ENCODE measurements at places on chromosomes 7 and 10.
A peak's percentile ranks its signal among the peaks of the same experiment; 100 is the strongest.

GRCh38 chr7:142111499-142111898 is at the start of gene MGAM2:
Gene MGAM2 (plus strand): TSS chr7:142111718. CDS start chr7:142116874, 5,156 bp downstream.
- DNase-seq, result no peak

DNA sequence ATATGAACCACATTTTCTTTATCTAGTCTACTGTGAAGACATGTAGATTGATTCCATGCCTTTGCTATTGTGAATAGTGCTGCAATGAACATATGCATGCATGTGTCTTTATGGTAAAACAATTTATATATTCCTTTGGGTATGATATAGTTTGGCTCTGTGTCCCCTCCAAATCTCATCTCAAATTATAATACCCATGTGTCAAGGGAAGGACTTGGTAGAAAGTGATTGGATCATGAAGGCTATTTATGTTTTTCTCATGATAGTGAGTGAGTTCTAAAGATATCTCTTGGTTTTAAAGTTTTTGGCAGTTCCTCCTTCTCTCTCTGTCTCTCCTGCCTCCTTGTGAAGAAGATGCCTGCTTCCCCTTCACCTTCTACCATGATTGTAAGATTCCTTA is 248.7 kb downstream of the GPR37 start:
- no peak for DNase-seq

- DNase-seq, result no peak
Observed at GRCh38 chr7:34333925-34334324, 324.1 kb upstream of the NPSR1 start.

DNA sequence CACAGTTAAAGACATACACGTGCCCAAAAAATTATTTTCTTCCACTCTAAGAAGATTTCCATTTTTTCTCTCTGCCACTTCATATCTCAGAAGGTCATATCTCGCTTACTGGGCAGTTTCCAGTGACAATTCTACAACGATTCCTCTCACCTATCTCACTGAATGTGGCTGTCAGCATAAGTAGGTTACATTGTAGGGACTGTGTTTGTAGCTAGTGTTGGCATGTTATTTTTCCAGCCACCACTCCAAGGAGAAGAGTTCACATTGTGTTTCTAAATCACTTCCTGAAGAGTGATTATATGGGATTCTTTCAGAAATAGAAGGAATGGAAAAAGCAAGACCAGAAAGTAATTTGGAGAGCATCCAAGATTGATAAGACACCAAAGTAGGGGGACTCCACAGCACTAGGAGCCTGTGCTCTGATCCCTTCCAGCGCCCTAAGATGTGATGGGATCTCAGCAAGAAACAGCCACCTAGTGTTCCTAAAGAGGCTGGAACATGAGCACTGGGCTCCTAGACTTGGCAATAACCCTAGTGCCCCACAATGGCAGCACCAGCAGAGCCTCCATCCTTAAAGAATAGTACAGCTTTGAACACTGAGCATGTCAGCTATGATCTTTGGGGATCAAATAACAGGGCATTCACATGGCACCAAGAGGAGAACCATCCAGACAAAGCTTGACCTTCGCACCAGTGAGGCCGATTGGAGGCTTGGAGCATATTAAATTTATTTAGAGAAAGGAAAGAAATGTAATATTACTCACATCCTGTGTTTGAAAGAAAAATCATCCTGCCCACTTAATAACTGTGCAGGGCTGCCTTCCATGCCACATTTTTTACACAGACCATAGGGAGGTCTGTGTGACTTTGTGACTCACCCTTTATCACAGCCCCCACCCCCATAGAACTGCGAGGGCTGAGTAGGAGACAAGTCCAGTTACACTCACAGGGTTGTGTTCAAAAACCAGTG is 51.8 kb downstream of the CAV1 start:
- DNase-seq, result no peak

GRCh38 chr10:14372606-14373005 is 41.9 kb upstream of the FRMD4A start:
- DNase-seq, result no peak

- DNase-seq, result no peak
Observed at GRCh38 chr10:132345345-132345744, 13.4 kb downstream of the LRRC27 start.

- DNase-seq, result no peak
Observed at GRCh38 chr7:98284335-98285036, 3.0 kb downstream of the BRI3 start.

DNA sequence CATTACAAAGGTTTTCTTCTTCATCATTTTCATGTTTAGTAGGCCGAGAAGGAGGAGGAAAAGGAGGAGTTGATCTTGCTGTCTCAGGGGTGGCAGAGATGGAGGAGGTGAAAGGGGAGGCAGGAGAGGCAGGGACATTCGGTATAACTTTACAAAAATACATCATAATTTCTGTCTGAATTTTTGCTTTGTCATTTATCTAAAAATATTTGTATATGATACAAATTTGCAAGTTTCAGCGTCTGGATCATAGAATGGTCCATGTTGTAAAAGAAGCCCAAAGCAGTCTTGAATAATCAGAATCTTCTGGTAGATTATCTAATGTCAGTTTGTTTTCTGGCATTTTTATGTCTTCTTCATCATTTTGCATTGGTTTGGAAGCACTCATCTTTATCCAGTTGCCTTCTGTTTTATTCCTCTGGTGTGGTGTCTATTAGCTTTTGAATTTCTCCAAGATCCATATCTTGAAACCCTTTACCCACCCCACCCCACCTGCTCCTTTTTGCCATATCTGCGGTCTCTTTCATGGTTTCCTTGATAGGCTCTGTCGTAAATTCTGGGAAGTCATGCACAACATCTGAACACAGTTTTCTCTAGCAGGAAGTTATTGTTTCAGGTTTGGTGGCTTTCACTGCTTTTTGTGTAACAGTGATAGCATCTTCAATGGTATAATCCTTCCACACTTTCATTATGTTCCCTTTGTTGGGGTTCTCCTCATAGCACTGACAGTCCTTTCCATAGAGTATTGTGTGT is 95.0 kb downstream of the ST7 start:
- no peak for DNase-seq

GRCh38 chr10:112059220-112059619 is 124.3 kb downstream of the GPAM start:
- no peak for DNase-seq

GRCh38 chr10:83089335-83089734 is 1050.0 kb upstream of the GHITM start:
- DNase-seq, result no peak

DNA sequence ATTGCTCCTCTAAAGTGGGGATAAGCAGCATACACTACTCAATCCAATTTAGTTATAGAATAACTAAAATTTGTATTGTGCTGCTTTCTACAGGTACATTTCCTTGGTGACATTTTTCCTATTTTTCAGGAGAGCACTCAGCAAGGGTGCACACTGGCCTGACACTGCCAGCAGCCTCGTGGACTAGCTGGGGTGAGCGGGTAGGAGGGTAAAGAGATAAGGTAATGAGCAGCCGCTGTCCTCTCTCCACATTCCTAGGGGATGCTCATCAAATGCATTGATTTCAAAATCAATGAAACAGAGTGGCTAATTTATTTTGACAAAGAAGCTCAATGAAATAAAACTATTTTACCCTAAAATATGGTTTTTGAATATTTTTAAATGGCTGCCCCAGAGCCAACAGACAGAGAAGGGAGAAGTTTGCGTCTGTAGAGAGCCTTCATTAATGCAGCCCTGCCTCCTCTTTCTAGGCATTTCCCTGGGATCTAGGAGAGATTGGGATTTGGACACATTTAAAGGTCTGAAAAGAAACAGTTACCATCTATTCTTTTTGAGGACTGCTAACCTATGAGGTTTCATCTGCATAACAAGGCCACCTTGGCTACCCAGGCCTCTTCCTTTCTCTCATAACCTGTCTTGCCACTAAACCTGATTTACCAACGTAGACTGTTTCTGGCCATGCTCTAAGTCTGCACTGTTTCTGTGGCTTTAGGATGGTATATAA is 561.0 kb downstream of the IPMK start:
- DNase-seq, result no peak

- DNase-seq, result no peak
Observed at GRCh38 chr7:37510043-37510634, 61.5 kb upstream of the ELMO1 start.

DNA sequence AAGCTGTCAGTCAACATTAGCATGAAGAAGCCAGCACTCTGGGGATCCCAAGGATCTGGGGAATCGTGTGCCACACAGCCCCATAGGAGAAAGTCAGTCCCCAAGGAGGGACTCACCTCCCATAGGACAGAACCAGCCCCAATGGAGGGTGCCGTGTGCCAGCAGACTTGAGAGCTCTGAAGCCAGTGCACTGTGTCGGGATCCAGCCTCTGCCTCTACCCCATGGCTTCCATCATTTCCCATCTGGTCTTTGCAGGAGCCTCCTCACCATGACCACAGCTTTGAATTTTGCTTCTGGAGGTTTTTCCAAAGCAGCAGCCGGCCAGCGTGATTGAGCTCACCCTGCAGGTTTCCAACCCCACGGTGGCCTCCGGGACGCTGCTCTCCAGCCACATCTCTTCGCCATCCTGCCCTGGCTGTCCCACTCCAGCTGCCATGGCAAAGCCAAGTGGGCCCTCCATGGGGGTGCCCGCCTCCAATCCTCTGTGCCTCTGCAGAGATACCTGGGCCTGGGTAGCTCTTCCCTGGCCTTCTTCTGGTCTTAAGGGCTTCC is 171.8 kb upstream of the SHH start:
- DNase-seq, result no peak

- no peak for DNase-seq
Observed at GRCh38 chr10:84329986-84330651, 1.7 kb downstream of the CCSER2 start.

- DNase-seq, result no peak
Observed at GRCh38 chr10:93440591-93441091, 41.5 kb downstream of the MYOF start.

DNA sequence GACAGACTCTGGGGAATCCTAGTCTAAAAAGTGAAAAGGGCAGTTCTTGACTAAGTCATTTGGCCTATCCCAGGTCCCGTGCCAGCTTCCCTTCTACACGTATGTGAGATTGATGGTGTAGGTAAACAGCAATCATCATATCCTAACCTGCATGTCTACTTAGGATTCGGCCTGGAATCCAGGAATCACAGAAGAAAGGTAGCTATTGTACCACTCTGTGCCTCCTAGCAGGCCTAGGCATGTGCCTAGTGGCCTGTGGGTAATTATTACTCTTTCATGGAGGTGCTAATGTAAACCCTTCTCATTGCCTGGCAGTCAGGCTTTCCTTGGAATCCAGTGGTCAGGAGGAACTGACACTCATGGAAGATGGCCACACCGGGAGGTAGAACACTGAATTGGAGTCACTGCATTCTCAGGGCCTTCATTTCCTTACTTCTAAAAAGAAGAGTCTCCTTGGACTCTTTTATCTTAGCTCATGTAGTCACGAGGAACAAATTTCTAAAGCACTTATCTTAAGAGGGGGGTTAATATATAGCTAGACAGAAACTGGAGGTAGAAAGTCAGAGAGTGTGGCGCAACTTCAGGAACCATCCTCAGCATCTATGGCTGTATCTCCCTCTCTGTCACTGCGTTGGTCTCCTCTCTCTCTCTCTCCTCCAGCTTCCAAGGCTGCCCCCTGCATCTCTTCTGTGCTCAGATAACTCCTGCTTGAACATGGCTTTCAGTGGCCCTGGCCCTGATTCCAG is 122.5 kb downstream of the C1GALT1 start:
- DNase-seq, result no peak

- no peak for DNase-seq
Observed at GRCh38 chr10:119442758-119443060, 99.8 kb downstream of the RGS10 start.

- DNase-seq, result no peak
Observed at GRCh38 chr7:26293569-26294308, 2.1 kb downstream of the SNX10 start.

- no peak for DNase-seq
Observed at GRCh38 chr10:102254426-102254825, 9.1 kb downstream of the GBF1 start.

DNA sequence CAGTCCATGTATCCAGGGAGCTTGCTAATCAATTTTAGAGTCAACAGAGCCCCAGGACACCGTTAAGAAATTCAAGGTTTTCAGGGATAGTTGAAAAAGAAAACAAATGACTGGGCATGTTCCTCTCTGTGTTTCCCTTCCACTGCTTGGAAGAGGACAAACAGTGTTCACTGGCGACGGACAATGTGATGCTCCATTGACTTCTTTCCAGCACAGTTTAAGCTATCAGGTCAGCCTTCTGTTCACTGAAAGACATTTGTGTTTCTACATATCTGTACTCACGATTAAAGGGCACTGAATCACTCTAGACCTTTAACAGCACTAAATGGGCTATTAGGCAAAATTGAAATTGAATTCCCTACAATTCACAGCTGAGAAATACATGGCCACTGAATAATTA is 123.6 kb downstream of the RNLS start:
- no peak for DNase-seq

GRCh38 chr10:46516660-46517416 is 39.6 kb downstream of the GPRIN2 start:
- DNase-seq, result no peak

DNA sequence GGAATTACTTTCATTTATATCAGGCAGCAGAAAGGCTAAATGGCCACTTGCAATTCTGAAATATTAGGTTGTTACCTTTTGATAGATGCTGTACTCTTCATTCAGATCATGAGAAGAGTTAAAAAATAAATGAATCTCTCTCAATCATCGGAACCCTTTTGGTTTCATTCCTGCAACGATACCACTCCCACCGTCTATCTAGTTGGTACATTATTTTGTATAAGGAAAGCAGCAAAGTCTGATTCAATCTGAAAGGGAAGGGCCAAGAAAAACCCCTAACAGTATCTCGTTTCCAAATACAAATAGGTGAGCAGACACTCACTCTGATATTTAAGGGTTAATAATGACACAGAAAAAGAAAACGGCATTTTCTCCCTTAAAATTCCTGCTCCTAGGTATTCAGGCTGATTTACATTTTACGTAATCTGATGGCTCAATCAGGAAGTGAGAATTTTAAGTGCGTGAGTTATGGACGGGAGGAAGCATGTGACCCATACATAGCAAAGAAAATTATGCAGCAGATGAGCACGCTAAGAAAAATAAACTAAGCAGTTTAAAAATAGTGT is 209.4 kb upstream of the KLF14 start:
- no peak for DNase-seq

DNA sequence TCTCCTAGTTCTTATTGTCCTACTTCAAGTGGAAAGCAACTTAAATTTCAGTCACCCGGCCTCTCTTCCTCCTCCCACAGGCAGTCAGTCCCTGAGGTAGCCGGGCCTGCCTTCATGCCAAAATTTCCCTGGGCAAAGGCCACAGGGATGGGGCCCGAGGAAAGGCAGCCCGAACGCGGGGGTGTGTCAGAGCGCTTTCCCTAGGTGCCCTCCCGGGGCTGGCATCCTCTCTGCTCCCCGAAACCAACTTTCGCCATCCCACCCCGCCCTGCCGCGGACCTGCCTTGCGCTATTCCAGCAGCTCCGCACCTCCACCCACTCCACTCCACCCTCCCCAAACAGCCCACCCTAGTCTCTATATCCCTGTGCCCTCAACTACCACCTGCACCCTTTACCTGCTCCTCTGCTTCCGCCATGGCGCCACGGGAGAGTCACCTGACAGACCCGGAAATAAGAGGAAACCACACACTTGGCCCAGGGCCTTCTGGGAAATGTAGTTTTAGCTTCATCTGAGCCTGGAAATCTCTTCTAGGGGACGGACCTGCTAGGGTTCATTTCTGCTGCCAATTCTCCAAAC is at the start of gene VPS41:
VPS41 (minus strand) TSS at position 433 of the 577 bp plus-strand sequence; CDS start at position 416, 17 bp downstream.
- DNase-seq, result peak; percentile 39

Measured in esophagus squamous epithelium (tissue), 5 donors.